Ecto neural progenitor cell (in vitro differentiated cells): ENCODE measurements at places on chromosomes 5 and 9.

DNA sequence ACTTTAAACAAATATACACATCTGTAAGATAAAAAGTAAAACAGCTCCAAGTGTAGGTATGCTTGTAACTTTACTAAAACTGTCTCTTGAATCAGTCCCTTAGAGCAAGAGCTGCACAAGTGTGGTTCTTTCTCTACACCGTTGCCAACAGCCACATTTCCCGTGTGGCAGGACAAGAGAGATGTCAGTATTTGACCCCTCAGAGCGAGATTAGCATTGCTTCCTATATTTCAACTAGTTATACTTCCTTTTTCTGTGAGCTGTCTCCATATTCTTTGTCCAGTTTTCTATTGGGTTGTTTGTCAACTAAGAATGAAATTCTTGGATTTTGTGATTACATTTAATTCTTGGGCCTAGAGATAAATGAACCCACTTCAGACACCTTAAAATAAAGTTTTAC is 8.0 kb downstream of the PLIN2 start:
- DNase-seq = no peak

GRCh38 chr5:17339841-17340240 is 122.4 kb downstream of the BASP1 start:
- no peak for DNase-seq

GRCh38 chr5:79042188-79042587 is 27.3 kb downstream of the DMGDH start:
- no peak for DNase-seq

DNA sequence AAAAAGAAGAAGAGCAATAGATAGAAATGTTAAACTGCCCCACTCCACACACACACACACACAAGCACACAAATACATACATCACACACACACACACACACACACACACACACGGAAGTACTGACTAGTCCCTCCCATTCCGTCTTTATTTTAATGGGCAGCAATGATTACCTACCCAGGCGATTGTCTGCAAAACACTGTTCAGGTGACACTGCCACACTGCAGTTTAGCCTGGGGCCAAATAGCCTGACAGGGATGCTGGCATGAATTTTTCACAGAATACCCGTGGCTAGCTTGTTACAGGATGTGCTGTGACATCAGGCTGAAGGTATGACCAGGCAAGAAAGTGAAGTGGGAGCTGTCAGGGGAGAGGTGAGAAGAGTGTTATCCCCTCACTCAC is 86.9 kb downstream of the FRMD3 start:
- no peak for DNase-seq

DNA sequence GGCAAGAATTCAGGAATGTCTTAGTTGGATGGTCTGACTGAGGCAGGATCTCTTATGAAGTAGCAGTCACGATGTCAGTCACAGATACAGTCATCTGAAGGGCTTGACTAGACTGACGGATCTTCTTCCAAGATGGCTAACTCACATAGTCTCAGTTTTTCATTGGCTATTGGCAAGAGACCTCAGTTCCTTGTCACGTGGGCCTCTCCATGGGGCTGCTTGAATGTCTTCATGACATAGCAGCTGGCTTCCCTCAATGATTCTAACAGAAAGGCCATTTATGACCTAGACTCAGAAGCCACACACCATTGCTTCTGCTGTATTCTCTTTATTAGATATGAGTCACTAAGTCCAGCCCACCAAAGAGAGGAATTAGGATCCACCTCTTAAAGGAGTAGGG is 4.7 kb downstream of the APC start:
- DNase-seq = no peak

DNA sequence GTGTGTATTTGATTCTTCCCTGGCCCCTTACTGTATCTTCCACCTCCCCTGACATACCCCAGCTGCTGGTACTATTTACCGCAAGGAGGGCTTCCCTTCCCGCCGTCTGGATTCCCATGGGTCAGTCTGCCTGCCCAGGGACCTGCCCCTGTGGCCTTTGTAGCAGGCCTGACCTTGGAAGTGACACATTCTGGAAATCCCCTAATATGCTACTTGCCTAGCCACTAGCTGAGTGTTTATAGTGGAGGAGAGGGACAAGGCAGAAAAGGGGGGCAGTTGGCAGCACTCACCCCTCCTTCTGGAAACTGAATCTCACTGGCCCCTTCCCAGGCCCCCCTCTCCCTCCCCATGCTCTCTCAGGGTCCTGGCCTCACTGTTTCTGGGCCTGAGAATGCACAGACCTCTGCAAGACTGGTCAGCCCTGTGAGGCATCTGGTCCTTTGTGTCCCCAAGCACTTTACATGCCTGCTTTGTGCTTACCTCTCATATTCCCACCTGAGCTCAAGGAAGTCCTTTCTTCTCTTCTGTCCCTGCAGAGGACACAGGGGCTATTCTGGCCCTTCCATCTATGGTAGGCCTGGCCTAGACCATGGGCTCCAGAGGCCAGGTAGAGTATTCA is 8.2 kb upstream of the CCL21 start:
- DNase-seq = no peak

DNA sequence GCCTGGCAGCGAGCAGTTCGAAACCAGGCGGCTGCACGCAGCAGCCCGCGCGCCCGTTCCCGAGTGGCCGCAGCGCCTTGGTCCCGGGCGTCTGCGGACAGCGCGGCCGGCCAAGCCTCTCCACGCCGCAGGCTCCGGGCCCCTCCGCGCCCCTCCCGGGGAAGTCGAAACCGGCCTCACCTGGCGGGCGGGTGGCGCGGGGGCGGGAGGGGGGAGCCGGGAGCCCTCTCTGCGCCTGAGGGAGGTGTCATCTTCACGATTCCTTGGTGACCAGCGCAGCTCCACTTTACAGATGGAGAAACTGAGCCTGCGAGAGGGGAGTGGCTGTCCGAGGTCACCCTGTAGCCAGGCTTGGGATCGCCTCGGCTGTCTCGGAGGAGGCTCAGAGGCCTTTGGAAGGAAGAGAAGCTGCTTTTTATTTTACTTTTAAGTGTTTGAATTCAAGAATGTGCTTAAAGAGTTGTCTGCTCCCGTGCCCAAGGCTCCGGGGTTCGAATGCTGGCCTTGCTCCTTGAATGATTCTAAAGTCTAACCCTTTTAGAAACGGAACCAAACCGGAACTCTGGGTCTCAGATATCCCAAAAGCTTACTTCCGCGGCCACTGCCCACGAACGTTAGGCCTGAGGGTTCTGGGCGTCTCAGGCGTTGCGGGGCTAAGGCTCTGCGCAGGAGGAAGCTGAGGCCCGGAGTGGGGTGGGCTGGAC is 662 bp downstream of the SUSD3 start:
- no peak for DNase-seq

DNA sequence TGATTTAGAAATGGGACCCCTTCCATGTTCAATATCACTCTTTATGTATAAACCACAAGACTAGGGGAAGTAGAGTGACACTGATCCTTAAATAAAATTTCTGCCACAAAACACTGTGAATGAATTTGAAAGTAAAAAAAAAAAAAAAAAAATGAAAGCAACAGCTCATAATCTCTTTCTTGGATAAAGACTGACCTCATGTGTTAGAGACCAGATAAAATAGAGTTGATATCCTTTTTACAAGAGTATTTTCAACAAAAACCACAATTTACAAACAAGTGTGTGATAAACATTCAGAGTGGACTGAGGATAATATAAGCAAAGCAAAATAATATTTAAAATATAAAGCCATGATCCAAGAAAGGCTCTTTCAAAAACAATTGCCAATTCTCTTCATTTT is 180.2 kb downstream of the FBXL17 start:
- DNase-seq = no peak

DNA sequence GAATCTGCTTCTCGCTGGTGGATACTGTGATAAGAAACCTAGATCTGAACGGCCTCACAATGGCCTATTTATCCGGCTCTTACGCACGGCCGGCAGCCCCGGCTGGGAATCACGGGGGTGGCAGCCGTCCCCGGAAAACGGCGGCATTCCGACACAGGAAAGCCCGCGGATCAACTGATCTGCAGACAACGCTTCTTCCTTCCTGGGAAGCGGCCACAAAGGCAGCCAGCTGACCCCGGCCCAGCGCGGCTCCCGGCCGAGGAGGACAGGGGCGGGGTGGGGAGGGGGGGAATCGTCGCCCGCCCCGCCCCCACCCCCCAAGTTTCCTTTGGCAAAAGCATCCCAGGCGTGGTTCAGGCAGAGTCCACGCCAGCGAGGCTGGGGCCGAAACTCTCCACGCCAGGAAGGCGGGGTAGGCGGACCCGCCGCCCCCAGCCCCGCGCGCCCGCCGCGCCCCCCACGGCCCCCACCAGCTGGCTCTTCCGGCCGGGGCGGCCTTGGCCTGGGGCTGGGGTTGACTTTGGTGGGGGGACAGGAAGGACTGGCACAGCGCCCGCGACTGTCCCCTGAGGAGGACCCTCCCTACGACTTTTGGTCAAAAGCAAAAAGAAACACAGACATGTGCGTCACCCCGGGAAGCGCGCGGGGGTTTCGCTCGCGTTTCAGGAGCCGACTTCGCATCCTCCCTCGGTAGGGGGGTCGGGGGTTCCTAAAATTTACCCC is 247.7 kb upstream of the ANKRD55 start:
- peak; percentile 77 for DNase-seq

- DNase-seq = no peak
Observed at GRCh38 chr5:137146402-137146890, 352.7 kb downstream of the SPOCK1 start.

DNA sequence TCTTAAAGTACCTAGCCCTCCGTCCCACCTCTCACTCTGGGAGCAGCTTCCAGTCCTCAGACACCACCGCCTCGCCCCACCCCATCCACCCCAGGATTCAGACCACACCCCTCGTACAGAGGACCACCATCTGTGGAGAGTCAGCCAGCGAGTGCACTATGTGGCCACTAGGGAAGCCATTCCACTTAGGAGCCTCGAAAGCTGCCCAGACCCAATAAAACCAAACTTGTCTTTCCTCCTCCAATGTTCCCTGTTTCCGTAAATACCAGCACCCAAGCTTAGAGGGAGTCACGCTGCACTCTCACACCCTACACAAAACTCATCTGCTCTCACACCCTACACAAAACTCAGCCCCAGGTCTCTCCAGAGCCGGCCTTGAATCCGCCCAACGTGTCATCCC is 1.9 kb downstream of the GCNT4 start:
- DNase-seq = peak; percentile 62

GRCh38 chr5:11062397-11062796 is 301.4 kb upstream of the DAP start:
- no peak for DNase-seq

GRCh38 chr5:37005252-37005651 is 128.7 kb downstream of the NIPBL start:
- no peak for DNase-seq

GRCh38 chr9:34701023-34701768 is 8.7 kb downstream of the CCL21 start:
- peak; percentile 90 for DNase-seq

- no peak for DNase-seq
Observed at GRCh38 chr5:89064054-89064453, 181.1 kb upstream of the MEF2C start.

- DNase-seq = no peak
Observed at GRCh38 chr5:150058480-150059126, 27.8 kb downstream of the CSF1R start.

DNA sequence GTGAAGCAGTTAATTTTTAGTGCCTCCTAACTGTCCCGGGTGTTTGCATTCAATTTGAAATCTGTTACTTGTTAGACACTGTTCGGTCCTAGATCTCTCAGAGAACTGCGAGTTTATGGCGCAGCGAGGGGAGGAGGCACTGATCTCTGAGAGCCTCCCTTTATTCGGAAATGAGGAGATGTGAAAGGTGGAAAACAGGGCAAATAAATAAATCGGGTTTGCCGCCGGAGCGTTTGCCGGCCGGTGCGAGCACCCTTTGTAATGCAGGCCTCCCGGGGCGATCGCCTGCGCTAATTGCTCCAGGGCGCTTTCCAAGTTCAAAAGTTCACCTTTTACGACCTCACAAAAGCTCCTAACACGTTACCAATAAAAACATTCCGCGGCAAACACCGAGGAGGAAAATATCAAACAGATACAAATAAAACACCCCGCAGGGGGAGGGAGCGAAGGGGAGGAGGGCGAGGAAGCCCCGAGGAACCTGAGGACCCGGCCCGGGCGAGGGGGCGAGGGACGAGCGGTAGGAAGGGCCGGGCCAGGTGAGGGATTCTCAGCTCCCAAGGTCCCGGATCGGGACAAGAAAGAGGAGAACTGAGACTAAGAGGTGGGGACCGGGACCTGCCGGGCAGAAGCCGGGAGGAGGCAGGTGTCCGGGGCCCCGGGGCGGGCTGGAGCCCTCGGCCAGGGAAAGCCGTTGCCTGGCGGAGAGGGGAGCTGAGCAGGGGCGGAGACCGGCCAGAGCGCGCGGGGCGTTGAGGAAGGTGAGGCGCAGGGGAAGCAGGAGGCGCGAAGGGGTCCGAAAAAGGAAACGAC is 1.4 kb downstream of the NR6A1 start:
- DNase-seq = peak; percentile 74

GRCh38 chr5:91206734-91207133 is 176.4 kb downstream of the ARRDC3 start:
- no peak for DNase-seq
